ENCODE measurements at places on chromosomes 2 and 18.
A peak's percentile ranks its signal among the peaks of the same experiment; 100 is the strongest.

DNA sequence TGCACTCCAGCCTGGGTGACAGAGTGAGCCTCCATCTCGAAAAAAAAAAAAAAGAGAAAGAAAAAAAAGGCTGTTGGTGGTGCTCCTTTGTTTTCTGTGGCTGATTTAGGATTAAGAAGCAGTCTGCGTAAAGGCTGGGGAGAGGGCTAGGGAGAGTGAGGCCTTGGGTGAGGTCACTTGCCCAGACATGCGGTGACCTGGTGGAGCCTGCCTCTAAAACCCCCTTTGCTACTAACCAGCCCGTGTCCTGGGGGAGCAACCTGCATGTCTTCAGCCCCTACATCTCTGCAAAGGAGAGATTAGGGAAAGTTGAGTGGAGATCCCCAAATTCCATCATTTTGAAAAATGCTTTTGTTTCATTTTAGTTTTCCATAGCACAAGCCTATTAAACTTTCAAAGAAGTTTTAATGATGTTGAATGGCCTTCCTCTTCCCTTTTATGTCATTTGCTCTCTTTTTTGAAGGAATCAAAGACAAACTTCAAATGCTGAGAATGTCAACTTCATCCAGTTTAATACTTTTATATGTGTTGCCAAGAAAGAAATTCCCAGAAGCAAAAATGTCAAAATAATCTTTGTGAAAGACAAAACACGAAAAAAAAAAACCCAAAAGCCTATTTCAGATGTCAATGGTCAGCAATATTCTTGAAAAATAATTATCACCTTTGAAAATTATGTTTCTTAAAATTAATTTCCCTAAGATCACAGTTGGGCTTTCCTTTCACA is 38.9 kb upstream of the RALBP1 start:
- DNase-seq, result no peak

- no peak for DNase-seq
Observed at GRCh38 chr18:55287935-55288868, 299.8 kb downstream of the TCF4 start.

DNA sequence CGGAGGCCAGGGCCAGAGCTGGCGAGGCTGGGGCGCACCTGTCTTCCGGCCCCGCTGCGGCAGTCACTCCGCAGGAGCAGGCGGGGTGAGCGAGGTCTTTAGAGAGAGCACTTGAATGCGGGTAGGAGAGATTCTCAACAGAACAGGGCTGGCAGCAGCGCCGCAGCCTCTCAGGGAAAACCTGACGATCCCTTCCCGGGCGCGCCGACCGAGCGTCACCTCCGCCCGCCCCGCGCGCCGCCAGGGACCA is 526 bp downstream of the PRKRA start:
- no peak for DNase-seq

DNA sequence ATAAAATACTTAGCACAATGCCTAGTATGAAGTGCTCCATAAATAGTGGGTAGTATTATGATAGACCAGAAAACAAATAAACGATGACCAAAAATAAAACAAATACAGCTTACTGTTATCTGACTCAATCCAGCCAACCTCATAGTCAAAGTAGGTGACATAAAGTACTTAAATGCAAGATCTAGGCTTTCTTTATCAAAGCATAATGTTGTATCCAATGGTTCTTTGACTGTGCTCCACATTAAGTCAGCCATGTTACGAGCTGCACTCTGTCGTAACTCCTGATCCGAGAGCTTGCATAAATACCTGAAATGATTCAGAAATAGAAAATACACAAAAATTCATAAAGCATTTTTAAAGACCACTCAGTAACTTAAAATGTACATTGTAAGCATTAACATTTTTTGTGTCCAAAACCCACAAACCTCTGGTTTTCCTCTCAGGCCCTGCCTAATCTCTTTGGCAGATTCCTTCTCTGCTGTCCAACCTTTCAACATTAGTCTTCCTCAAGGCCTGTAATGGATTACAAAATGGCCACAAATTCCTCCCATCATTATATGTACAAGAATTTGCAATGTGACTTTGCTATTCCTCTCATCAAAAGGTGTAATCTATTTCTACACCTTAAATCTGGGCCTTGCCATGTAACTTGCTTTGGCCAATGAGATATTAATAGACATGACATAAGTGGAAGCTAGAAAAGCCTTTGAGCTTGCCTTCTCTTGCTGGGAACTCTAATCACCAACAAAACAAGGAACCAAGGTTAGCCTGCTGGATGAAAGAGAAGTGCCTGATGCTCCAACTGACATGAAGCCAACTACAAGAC is 90.6 kb downstream of the USP34 start:
- DNase-seq, result no peak

DNA sequence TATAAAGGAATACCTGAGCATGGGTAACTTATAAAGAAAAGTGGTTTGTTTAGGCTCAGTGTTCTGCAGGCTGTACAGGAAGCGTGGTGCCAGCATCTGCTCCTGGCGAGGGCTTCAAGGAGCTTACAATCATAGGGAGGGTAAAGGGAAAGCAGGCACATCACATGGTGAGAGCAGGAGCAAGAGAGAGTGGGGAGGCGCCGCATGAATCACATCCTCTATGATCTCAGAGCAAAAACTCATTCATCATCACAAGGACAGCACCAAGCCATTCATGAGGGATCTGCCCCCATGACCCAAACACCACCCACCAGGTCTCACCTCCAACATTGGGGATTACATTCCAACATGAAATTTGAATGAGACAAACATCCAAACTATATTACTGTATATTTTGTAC is 32.5 kb downstream of the R3HDM1 start:
- peak; percentile 35 for DNase-seq

DNA sequence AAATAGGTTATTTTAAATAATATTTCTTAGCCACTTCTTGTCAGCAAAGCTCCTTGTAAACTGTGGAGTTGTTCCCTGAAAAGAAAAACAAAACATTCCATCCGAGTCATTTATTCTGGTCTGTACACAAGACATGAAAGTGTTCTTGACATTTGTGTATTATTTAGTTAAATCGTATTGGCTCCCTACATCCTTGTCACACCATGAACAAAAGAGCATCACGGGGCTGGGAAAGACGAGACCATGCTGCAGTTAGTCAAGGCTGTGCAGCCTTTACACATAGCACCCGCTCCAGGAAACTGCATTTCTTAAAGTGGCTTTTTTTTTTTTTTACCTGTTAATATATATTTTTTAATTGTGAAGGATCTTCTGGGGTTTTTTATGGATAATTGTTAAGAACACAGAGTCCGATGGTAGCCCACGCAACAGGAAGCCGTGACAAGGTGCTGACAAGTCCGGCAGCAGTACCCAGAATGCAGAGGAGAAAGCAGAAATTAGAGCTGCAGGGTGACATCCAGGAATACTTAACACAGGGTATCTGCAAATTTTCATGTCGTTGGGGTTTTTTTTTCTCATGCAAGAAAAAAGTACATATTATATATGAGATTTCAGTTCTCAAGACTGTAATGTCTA is 588.4 kb downstream of the ARHGAP15 start:
- DNase-seq, result no peak

- no peak for DNase-seq
Observed at GRCh38 chr18:76484749-76485387, 10.2 kb downstream of the ZNF516 start.

DNA sequence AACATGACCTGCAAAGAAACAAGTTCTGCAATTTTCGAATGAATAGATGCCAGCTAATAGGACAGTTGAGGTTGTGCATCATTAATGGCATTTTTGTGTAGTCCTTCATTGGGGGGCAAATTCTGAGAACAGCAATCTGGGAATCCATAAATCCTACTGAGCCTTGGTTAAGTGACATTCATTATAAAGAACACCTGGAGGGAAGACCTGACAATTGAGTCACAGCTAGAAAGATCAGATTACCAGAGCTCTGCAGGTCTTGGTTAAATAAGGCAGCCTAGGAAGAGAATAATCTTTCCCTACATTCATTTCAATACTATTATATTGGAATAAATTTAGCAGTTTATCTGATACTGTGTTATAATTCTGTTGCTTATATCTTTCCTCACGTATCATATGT is 14.3 kb downstream of the KCNH7 start:
- no peak for DNase-seq

DNA sequence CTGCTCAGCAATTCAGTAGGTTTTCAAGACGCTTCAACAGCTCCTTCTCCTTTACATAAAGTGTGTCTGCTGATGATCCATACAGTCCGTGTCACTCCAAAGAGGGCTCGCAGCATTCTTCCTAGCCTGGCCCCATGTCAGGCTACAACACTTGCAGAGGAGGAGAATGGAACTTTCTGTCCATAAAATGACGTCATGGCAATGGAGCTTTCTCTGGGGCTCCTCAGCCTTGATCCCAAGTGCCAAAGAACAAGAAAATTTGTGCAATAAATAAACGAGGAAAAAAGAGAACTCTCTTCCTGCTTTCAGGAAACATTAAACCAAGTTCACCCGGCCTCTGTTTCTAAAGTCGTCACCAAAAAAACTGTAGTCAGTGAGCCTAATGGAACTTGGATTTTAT is 199.5 kb upstream of the MEIS1 start:
- no peak for DNase-seq

GRCh38 chr2:45675263-45675812 is 23.9 kb downstream of the PRKCE start:
- DNase-seq, result no peak

GRCh38 chr2:199457147-199458008 is at the start of gene SATB2:
SATB2 (minus strand) TSS chr2:199457939; CDS start chr2:199456037, 1,902 bp downstream.
- no peak for DNase-seq

DNA sequence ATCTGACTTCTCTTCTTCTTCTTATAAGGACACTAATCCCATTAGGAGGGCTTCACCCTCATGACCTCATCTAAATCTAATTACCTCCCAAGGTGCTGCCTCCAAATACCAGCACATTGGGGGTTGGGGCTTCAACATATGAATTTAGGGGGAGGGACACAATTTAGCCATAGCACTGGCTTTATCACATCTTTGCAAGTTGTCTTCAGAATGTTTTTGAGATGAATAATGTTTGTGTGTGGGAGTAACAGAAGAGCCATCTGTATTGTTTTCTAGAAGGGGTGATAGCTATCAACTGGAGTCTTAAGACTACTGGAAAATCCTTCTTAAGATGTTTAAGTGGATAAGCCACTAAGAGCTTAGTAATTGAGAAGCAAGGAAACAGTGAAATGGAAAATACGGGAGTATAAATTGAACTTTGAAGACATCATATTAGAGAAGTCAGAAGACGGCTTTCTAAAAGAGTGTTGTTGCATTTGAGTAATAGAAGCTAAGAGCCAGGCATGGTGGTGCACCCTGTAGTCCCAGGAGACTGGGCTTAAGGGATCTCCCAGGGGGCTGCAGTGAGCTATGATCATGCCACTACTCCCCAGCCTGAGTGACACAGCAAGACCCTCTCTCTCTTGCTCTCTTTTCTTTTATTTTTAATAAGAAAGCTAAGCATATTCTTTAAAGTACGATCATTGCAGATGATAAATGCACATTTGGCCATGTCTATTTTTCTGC is 32.6 kb upstream of the B3GNT2 start:
- no peak for DNase-seq

- no peak for DNase-seq
Observed at GRCh38 chr2:223621901-223622300, 19.7 kb upstream of the SCG2 start.

GRCh38 chr2:207459990-207460757 is 69.6 kb upstream of the CREB1 start:
- DNase-seq, result no peak
